ENCODE measurements at places on chromosomes 2 and 18.

GRCh38 chr2:217231724-217232123 is 371.9 kb upstream of the TNP1 start:
- no peak for DNase-seq

GRCh38 chr2:122180972-122181371 is 425.5 kb downstream of the TSN start:
- DNase-seq = no peak

DNA sequence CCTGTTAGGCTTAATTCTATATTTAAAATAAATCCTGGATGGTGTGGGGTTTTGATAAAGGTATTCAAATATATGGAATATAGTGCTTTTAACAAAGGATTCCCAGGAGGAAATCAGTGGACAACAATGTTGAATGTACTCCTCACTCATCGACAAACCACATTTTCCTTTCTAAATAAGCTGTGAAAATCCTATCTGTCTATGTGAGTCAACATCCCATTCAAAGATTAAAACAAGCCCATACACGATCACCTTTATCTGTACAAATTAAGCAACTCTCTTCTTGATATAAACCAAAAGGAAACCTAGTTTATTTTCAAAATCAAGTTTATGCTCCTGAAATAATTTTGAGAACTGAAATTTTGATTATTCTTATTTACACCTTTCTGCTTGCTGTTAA is 153.4 kb downstream of the ERBB4 start:
- DNase-seq = no peak

DNA sequence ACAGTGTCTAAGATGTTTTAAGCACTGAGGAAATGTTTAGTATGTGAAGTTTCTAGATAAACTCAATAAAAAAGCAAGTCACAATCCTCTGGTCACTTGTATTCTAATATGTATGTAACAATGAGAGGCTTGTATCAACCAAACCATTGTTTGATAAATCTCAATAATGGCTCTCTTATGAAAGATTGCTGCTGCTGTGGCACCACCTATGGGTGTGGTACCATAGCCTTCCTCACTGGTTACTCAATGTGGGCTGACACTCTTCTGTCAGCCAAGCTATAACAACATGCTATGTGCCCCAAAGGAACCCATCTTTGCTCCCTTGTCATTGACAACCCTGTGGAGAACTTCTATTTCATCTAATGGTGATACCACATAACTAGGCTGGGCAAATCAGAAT is 12.6 kb upstream of the RAB1A start:
- no peak for DNase-seq

- no peak for DNase-seq
Measured at GRCh38 chr2:28895189-28895893, 874 bp downstream of the WDR43 start.

GRCh38 chr2:7539760-7540159 is 622.5 kb downstream of the RNF144A start:
- no peak for DNase-seq

DNA sequence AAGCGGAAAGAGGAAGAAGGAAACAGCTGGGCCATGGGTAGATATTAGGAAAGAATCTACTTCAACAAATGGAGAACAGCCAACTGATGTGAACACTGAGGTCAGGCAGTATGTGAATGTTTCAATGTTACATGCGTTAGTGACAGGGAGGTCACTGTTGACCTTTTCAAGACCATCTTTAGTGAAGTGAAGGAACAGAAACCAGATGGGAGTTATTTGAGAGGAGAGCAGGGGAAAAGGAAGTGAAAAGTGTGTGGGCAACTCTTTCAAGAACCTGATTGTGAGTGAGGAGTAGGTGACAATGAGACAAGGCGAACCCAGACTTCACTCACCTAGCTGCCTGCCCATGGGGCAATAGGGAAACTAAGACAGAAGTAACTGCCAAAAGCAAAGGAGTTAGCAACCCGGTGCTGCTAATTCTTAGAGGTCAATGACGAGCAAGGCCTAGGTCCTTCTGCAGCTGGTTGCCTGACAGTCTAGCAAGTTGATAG is 67.0 kb downstream of the SP3 start:
- DNase-seq = no peak

- DNase-seq = peak; percentile 85
Measured at GRCh38 chr2:234544659-234545611, 48.1 kb upstream of the ARL4C start.

GRCh38 chr2:19847486-19847885 is 54.3 kb downstream of the TTC32 start:
- DNase-seq = no peak

DNA sequence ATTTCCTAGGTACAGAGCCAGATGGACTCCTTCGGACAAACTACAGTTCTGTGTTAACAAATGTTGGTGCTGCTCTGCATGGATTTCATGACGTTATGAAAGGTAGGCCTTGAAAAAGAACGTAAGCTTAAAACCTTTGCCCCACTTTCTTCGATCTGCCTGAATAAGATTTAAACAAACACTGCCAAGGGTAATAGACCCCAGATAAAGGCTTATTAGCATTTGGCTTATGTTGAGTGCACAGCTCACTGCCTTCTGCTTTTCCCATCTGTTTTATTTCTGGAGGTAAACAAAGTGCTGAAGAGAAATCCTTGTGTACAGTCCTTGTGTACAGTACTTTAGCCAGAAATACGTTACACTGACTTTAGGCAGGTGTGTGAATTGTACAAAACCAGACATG is 50.0 kb upstream of the STON1 start:
- DNase-seq = no peak

DNA sequence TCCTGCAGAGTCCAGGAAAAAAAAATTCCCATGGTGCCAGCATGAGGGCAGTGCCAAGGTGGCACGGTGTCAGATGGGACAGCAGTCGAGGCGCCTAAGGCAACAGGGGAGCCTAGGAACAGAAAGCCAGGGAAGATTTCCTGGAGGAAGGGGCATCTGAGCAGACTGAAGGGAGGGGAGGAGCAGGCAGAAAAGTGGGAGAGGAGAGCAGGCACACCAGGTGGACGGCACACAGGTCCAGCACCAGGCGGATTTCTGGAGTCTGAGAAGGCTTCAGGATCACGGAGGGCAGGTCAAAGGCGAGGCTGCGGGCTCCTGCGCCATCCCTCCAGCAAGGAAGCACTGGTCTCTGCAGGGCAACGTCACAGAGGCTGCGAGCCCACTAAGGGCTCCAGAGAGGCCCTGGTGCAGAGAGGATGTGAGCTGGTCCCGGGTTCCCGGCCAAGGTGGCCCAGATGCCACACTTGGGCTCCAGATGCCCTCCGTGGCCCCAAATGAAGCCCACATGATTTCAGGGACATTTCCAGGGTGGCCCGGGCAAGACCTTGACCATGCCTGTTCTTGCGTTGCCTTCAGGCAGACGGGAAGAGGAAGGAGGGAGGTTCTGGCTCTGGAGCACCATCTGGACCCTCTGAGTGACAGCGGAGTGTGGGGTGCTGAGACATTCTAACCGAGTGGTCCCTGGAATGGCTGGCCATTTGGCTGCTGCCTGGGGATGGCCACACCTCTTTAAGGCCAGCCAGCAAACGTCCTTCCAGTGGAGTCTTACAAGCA is 4.1 kb downstream of the HS6ST1 start:
- DNase-seq = no peak

Measured in nephron progenitor cell (in vitro differentiated cells).